ENCODE measurements at places on chromosomes 13 and 19.

GRCh38 chr13:66657165-66657881 lies 572.8 kb downstream of the PCDH9 start:
- DNase-seq = peak; percentile 68

GRCh38 chr13:91729859-91730258 lies 331.4 kb downstream of the GPC5 start:
- DNase-seq = no peak

GRCh38 chr13:100089465-100090032 lies 656 bp downstream of the PCCA start:
- DNase-seq = no peak

DNA sequence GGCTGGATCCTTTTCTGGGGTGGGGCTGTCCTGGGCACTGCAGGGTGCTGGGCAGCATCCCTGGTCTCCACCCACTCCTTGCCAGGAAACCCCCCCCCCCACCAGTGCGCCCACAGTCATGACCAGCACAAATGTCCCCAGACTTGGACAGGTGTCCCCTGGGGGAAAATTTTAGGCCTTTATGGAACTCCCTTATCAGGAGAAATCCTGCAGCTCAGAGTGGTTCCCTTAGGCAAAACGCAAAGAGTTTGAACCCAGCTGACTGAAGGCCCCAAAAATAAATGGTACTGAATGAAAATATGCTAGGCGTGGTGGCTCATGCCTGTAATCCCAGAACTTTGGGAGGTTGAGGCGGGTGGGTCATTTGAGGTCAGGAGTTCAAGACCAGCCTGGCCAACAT lies 51.8 kb downstream of the GADD45B start:
- DNase-seq = no peak

DNA sequence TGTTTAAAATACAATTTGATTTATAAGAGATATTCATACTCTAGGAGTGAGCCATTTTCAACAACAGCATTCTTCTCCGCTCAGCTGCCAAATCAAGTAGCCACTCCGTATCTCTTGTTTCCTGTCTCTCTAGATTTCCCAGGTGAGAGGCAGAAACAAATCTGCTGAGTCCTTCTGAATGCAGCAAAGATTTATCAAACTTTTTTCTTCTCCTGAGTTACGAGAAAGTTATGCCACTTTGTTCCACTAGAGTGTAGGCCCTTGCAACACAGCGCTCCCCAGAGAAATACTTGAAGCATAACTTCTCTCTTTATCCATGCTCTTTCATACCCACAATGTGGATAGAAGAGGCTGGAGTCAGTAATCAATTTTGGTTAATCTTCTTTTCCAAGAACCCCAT lies 1960.8 kb downstream of the OLFM4 start:
- no peak for DNase-seq

DNA sequence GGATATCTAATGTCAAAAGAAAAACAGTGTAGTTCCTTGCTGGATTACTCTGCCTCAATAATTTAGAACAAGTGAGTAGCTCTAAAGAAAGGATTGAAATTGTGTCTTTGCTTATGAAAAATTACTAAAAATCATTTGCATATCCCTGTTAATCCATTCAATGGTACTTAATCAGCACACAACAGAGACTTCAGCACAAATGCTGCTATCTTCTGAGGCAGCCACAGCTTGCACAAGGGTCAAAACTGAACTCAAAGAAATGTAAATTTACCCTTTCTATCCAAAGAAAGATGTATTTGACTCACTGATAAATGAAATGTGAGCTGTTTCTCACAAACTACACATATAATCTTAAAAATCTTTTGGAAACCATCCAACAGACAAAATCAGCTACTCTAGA lies 116.2 kb downstream of the LHFPL6 start:
- no peak for DNase-seq

DNA sequence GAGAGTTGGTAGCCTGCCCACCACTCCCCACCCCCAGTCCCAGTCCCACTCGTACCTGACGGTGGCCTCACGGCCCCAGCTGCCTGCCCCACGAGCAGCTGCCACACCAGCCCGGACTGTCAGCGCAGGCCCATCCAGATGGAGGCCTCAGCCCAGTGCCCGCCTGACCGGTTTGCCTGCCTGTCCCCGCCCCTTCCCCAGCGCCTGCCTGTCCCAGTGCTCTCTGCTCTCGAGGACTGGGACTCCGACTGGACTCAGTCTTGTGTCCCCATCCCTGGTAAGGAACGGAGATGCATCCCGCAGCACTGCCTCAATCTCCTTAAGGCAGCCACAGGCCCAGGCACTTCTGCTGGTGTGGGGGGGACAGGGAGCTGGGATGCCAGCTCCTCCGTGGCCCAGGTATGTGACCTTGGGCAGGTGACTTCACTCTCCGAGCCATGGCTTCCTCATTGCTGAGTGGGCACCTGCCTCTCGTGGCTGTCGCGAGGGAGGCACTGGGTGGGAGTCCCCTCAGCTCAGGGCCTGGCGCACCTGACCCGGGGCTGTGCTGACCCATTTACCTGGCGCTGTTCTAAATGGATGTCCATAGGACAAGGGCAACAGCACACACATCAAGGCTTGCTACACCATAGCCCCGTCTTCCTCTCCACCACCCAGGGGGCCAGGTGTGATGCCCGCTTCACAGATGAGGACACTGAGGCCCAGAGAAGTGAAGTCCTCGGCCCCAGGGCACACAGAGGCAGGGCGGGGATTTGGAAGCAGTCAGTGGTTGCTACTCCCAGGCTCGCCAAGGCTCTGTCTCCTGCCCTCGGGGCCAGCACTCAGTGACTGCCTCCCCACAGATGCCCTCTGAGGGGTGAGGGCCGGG lies at the start of gene NKPD1:
TSS of gene NKPD1 (minus strand) at position 113 of the 868 bp plus-strand sequence. CDS start 832 bp downstream, outside the sequence.
- DNase-seq = no peak

DNA sequence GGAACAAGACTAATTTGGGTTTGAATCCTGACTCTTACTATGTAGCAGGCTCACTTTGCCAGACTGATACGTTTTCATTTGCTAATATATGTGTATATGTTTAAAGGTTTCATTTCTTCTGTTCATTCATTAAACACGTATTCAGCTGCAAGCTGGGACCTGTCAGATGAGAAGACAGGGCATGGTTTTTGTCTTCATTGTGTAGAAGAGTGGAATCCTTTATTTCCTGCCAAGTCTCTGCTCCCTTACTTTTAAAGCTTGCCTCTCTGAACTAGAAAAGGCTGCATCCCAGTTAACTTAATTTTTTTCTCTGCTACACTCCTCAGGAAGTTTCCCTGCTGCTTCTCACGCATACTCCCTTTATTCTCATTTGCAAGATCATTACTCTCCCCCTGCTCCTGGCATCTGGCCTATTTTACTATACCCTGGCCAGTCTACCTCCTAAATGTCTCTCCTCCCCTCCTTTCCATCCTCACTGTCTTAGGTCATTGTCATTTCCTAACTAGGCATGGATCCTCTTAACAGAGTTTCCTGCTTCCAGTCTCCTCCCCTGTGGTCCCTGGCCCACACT lies 141.0 kb upstream of the TMTC4 start:
- no peak for DNase-seq

- DNase-seq = peak; percentile 22
Observed at GRCh38 chr19:1133471-1133929, 29.7 kb downstream of the GPX4 start.

GRCh38 chr19:1224847-1225246 lies 13.0 kb downstream of the CBARP start:
- no peak for DNase-seq

- no peak for DNase-seq
Observed at GRCh38 chr13:40694426-40694825, 28.0 kb upstream of the FOXO1 start.
